ENCODE measurements at places on chromosomes 2 and 18.

- DNase-seq = no peak
Observed at GRCh38 chr2:214578442-214578841, 167.6 kb downstream of the VWC2L start.

- no peak for DNase-seq
Observed at GRCh38 chr2:176096986-176097819, 2.4 kb upstream of the HOXD12 start.

DNA sequence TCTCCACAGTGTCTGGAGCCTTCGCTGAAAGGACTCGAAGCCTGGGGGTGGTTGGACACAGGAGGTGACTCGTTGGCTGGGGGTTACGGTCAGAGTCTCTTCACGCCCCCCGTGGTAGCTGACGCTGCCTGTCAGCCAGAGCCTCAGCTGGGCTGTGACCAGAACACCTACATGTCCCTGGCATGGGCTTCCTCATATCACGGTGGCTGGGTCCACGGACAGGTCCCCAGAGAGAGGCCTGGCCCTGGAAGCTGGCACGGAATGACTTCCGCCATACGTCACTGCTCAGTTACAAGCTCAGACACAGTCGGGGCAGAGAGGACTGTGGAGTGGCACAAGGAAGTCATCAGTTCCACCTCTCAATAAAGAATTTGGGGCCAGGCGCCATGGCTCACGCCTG lies 28.5 kb downstream of the ITGB1BP1 start:
- DNase-seq = no peak

DNA sequence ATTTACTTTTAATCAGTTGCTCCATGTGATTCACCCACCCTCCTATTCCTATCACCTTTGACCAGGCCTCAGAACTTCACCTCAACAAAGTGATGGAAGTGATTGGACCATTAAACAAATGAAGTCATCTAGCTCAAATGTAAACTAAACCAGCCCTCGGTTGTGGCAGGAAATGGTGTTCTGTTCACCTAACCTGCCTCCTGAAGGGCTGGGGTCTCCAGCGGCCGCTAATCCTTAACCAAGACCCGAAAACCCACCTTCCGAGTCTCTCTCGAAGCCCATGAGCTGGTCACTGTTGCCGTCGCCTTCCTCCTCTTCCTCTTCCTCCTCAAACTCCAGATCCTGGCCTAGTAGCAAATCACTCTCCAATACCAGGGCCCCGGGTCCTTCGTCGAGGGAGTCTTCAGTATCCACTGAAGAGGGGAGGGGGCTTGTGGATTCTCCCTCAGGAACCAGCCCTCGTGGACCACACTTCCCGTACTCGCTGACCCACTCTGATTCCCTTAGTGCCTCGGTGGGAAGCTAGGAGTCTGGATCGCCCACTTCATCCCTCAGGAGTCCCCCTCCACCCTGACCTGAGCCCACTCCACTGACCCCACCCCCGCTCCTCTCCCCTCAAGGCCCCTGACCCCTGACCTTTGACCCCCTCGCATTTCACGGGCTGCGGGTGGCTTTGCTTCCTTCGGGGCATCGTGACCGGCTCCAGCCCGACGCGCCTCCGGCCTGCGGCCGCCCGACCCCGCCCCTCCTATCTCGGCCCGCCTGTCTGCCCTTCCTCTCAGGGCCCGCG lies 503 bp downstream of the ZNF513 start:
- DNase-seq = peak; percentile 88

GRCh38 chr2:220276741-220277444 lies 649.5 kb downstream of the SLC4A3 start:
- DNase-seq = no peak

DNA sequence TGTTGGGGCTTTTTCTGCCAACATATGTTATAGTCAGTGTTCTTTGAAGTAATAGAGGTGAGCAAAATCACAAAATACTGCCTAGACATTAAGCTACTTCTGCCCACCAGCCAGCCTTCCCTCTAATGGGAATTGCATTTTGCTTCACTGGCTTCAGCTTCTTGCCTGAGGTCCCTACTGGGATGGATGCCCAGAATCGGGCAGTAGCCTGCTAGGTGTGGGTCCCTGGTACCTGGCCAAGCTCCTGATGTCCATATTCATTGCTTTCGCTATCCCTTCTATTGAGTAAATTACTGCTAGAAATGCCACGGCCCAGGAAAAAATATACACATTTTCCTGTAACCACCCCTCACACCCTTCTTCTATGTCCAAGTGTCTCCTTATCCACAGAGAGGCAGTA lies 27.0 kb downstream of the CRYGD start:
- no peak for DNase-seq

GRCh38 chr18:79597831-79598632 lies 81.6 kb upstream of the CTDP1 start:
- DNase-seq = peak; percentile 63

- no peak for DNase-seq
Observed at GRCh38 chr2:235073868-235074413, 122.1 kb downstream of the SH3BP4 start.

GRCh38 chr18:11857177-11857887 lies 6.1 kb downstream of the CHMP1B start:
- peak; percentile 94 for DNase-seq

DNA sequence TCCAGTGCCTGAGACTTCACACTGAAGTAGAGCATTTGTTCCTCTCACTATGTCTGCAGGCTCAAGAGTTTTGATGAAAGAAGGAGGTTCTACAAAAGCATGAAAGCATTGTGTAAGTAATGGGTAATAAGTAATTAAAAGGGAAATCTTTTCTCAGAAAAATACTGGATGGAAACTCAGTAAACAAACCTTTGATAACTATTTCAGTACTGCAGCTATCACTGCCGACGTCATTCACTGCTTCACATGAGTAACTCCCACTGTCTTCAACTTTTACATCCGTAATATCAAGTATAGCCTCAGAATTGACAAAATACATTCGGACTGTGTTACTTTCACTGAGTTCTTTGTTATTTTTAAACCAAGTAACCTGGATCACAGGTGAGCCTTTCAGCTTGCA lies 72.7 kb downstream of the TTN start:
- no peak for DNase-seq

GRCh38 chr2:54424555-54425163 lies 31.5 kb upstream of the SPTBN1 start:
- DNase-seq = no peak

DNA sequence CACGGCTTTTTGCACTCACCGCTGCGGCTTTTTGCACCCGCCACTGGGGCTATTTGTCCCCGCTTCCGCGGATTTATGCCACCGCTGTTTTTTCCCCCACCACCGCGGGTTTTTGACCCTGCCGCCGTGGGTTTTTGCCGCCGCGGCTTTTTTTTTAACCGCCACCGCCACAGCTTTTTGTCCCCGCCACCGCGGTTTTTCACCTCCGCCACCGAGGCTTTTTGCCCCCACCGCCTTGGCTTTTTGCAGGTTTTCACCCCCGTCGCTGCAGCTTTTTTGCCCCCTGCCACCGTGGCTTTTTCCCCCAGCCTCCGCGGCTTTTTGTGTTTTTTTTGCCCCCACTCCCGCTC lies 2796.7 kb upstream of the TEKT4 start:
- no peak for DNase-seq

GRCh38 chr18:69402533-69402989 lies 1.9 kb downstream of the DOK6 start:
- no peak for DNase-seq

GRCh38 chr2:216453955-216454614 lies 41.8 kb downstream of the SMARCAL1 start:
- no peak for DNase-seq

- DNase-seq = no peak
Observed at GRCh38 chr18:9106800-9107584, 4.5 kb downstream of the NDUFV2 start.

DNA sequence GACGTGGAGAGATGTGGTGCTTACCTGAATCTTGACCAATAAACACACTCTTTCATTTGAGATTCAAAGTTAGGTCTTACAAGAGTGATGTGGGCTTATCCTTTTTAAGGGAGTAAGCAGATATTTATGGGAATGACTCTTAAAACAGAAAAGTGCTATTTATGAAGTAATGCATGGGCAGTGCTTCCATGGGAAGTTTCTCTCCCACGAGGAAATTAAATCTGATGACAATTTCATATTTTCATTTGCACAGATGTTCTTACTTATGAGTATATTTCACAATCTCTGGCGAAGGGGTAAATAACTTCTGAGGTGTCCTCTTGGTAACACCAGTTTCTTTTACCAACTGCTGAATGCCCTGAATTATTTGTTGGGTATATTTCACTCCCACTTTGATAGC lies 21.0 kb downstream of the PNPT1 start:
- DNase-seq = no peak

DNA sequence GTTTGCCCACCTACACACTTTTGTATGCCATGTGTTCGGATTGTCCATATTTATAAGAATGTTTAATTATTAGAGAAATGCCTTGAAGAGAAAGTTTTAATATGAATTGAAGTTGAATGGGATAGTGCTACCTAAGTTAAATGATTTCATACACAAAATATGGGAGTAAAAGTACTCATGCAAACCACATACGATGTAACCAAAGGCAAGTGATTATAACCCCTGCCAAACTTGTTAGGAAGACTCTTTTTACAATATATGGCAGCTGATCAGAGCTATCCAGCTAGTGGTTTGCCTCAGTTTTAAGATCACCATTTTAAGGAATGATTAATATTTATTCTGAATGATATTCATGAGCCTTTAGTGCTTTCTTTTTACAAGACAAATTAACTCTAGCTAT lies 106.7 kb downstream of the MYO1B start:
- DNase-seq = no peak

DNA sequence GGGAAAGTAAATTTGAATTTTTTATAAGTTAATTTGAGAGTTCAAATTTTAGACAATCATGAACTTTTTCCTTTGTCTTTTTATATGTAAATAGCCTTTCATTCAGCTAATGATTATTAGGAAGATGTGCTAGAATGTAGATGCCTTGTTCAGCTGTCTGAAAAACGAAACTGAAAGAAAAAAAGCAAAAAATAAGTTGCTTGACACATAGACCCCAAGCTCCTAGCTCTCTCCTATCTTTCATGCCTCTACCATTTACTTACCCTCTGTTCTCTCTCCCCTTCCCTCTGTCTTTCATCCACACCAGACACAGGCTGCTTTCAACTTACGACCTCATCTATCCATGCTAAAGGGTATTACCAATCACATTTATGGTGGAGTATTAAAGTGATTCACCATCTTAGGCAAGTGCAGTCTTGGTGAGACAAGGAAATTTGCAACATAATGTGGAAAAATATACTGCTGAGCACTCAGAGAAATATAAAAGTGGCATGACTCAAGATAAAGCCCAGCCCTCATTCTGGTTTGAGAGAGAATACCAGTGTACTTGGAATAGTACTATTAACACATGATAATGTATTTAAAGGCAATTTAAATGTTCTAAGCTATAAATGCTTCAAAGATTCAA lies 425.6 kb downstream of the SUCLG1 start:
- no peak for DNase-seq

DNA sequence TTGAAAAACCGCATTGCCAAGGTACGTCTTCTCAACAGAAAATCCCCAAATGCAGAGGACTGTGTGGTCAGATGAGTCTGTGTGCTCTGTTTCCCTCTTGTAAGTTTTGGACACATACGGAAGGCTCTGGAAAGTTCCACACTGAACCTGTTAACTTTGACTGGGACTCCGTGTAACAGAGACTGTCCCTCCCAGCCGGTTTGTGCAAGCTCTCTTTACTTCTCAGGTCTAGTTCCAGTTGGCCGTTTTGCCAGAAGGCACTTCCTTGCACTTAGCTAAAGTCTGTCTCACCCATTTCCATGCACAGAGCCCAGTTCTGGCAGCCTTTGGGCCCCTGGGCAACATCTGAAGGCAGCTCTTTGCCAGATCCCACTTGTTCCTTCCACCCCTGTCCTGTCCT lies 22.0 kb downstream of the EFHD1 start:
- peak; percentile 61 for DNase-seq

DNA sequence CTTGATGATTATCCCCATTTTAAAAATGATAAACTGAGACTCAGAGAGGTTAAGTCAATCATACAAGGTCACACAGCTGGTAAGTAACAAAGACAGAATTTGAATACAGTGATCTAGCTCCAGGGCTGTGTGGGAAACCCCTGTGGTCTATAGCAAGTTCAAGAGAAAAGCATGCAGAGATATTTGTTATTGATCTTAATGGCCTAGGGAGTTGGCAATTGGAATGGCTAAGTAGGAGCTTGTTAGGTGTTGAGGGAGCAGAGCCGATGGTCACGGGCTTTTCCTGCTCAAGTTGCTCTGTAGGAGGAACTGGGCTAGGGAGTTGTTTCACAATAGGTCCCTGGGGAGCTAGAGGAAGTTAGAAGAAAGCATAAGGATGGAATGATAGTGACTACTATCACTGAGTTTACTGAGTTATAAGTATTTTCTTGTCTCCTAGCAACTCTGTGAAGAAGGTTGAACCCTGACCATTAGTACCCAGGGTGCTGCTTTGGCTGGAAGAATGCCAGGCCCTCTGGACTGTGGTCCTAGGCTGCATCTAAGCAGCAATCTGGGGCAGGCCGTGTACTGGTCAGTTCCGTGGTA lies 30.0 kb downstream of the RNF125 start:
- no peak for DNase-seq

DNA sequence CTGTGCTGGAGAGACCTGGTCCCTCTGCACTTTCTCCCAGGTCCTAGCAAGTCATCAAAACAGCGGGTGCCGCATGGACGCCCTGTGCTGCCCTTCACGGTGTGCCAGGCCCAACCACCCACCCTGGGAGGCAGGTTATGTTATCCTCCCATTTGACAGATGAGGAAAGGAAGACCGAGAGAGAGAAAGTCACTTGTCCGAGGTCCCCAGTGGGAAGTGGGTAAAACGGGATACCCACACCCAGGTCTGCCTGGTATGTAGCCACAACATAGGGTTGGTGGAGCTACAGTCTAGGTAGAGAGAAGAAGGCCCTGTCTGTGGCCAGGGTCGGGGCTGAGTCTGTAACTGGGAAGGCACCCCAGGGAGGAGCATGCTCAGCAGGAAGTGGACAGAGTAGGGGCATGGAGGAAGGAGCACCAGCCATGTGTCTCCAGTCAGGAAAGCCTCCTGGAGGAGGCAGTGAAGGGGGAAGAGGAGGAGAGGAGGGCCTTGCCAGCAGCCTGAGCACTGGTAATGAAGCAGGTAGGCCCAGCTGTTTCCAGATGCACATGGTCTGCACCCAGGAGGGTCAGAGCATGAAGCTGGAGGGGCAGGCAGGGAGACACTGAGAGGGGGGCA lies 98.4 kb downstream of the ZFP36L2 start:
- DNase-seq = no peak

GRCh38 chr2:101474731-101475384 lies at the start of gene RFX8:
TSS of gene RFX8 (minus strand) at chr2:101475112. CDS start at chr2:101466848, 8,264 bp downstream.
- no peak for DNase-seq

- peak; percentile 55 for DNase-seq
Observed at GRCh38 chr2:205755923-205756322, 73.6 kb downstream of the NRP2 start.

GRCh38 chr18:7317804-7318231 lies 86.9 kb downstream of the LRRC30 start:
- no peak for DNase-seq

- no peak for DNase-seq
Observed at GRCh38 chr2:47239119-47239969, 84.2 kb upstream of the STPG4 start.
